ENCODE measurements at places on chromosomes 16 and 17.

DNA sequence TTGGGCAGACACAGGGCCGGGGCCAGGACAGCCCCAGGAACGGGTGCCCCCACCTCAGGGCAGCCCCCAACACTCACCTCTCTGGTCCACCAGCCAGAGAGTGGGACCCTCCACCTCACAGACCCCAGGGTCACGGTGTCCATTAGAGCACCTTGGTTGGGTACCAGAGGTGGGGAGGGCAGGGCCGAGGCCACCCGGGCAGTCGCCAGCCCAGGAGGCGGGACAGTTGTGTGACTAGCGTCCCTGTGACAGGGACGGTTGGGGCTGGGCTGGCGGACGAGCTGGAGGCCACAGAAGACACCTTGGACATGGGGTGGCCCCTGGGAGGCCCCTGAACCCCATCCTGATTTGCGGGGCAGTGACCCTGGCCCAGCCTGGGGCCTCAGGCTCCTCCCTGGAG is 11.7 kb upstream of the C1QTNF8 start:
- no peak for DNase-seq

DNA sequence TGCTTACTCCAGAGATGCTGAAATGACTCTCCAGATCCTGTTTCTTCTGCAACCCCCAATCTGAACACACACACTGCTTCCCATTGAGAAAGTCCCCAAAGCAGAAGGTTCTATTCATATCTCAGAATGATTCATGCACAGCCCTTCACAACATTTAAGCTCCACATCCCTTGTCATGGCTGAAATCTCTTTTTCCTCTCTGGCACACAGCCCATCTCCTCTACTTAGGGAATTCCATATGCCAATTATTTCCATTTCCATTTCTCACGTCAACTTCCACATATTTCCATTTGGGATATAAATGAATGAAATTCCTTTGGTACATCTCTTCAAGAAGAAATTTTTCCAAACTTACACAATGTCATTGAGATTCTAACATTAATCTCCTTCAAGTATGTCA is 119.6 kb downstream of the CDH11 start:
- DNase-seq: peak; percentile 65

GRCh38 chr16:86198206-86199118 is 299.5 kb downstream of the IRF8 start:
- no peak for DNase-seq

DNA sequence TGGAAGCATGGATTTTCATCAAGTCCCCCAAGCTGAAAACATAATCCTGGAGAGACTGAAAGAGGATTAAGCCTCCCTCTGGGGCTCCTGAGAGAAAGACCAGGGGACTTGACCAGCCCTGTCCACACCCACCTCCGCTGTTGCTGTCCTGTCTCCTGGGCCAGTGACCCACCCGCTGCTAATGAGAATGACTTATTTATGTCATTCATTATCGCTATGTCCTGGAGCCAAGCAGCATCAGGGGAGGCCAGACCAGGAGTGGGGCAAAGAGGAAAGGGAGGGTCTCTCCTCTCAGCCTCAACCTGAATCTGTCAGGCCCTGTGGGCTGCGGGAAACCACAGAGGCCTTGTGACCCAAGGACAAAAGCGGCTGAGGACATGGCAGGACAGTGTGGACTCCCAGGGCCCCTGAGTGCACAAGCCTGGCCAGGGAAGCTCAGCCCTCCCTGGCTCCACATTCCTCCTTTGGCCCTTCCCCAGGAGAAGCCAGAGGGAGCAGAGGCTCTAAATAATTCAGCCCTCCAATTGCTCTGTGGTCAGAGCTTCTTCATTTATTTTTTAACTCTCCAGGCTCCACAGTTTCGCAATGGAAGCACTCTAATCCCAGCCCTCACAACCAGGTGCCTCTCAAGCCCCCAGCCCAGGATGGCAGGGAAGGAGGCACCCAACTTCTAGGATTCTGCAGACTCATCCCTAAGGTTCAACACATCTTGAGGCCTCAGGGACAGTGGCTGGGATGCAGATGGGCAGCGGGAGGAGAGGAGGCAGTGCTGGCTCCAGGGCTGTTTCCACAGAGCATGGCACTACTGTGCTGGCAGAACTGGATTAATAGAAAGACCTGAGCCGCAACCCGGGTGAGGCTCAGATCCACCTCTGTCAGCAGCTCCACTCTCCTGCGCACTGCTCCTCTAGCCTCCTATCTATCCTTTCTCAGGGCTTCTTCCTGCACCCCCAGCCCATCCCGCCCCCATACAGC is 19.1 kb downstream of the CUEDC1 start:
- peak; percentile 53 for DNase-seq

DNA sequence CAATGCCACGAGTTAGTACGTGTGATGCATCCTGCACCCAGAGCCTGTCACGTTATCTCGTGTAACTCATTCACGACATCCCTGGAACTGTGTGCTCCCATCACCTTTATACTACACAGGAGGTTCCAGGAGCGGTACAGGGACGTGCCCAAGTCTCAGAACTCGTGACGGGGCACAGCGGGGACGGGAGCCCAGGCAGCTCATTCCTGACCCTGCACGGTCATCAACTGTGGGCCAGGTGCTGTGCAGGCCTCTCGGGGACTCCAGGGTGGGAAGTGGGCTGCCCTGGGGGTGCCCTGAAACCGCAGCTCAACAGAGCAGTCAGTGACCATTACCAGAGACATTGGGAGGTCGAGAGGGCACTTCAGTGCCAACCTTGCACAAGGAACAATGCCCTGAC is 11.1 kb upstream of the KIF19 start:
- DNase-seq: no peak

GRCh38 chr17:17987187-17987896 is 14.7 kb downstream of the DRC3 start:
- no peak for DNase-seq

DNA sequence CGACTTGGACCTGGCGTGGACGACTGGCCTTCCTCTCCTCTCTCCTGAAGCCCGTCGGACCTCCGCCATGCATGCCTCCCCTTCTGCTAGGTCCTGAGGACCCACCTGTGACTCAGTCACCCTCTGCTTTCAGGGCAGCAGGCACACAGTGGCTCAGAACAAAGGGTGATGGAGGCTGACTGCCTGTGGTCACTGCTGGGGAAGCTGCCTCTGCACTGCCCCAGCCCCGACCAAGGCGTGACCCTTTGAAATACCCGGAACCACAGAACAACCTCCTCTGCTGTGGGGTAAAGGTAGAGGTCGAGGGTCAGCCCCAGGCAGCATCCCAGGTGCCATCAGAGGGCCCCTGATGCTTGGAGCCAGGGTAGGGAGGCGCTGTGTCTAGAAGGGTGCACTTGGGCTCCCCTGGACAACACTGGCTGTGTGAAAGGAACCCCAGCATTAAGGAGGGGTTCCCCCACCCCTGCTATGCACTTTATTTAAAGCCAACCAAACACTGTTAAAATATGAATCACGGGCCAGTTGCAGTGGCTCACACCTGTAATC is 12.5 kb upstream of the SLC4A1 start:
- DNase-seq: no peak

GRCh38 chr17:6752068-6752909 is 3.6 kb upstream of the XAF1 start:
- peak; percentile 100 for DNase-seq

DNA sequence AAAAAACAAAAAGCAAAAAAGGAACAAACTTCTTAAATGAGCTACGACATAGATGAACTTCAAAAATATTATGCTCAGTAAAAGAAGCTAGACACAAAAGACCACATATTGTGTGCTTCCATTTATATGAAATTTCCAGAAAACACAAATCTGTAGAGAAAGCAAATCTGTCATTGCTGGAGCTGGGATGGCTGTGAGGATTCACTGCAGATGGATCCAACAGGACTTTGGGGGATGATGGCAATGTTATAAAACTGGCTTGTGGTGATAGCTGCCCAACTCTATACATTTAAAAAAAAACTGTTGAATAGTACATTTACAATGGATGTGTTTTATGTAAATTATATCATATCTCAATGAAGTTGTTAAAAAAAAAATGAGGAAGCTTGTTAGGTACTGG is 52.6 kb upstream of the MAP3K14 start:
- DNase-seq: no peak

DNA sequence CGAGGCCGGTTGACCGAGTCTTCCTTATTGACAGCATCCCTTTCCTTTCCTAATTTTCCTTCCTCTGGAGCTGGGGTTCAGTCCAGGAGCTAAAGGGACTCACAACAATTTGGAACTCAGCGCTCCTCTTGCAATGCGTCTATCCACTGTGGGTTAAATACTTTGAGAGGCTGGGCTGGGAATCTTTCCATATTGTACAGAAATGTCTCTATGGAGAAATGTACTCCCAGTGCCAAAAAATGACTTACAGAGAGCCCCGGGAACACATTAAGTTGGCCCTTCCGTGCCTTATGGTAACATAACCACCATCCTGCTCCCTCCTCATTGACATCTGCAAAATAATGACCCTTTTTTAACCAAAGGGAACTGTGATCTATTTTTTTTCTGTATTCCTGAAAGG is 192.8 kb downstream of the FTO start:
- no peak for DNase-seq

DNA sequence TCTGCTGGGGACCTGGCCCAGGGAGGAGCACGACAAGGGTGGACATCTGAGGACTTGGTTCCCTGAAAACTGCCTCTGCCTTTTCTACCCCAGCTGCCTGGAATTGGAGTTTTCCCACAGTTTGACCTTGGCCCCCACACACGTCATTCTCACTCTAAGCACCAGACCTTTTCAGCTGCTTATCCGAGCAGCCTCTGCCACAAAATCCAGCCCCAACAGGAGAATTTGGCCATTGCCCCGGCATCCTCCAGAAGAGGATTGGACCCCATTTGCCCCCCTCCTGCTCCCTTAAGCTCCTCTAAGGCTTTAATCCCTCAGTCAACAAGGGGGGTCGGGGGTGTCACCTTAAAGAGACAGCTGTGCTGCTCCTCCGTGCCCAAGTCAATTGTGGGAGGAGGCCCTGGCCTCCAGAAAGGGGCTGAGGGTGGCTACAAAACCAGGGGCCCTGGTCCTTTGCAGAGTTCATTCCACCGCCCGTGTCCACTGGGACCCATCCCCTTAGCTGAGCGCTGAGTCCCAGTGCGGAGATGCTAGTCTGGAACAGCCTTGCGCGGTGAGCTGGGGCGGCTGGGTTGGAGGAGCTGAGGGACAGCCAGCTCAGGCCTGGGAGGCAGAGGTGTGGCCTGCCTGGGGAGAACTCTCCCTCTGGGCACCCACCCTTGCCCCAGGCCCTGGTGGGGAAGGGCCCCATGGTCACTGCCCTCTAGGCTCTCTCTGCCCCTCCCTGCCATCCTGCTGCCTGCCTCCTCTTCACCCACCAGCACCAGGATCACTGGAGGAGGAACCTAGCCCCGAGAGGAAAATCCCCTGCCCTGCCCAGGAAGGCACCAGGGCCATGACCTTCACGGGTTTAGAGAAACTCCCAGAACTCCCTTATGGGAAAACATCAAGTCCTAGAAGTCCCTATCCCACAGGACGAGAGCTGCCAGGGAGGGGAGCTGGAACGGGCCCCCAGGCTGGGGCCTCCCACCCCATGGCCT is 18.8 kb downstream of the TTYH2 start:
- no peak for DNase-seq

GRCh38 chr16:65289022-65289421 is 167.2 kb upstream of the CDH11 start:
- DNase-seq: no peak

DNA sequence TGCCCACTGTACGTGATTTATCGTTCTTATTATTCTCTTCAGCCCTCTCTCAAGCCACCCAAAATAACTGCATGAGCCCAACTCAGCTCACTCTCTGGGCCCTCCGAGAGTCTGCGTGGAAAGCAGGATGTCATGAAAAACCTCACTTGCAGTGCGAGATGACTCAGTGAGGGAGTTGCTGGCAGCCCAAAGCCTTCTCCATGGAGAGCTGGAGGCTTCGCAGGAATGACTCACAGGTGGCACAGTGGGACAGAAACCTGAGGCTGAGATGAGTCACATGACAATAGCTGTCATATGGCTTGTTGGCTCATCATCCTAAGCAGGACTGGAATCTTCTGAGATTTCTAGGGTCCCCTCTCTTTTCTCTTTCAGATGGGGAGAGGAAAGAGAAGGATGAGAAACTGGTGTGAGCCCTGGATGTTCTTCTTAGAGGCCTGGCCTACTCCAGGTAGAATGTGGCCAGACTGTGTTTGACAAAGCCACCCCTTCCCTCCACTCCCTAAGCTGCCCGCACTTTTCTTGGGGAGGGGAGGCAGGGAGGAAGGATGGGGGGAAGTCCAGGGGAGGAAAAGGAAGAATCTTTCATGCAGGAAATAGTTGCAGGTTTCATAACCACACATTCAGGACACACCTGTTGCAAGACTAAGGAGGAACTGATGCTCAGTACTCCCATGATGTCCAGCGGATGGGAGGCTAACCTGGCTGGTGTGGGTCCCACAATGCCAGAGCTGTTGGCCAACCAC is 160.6 kb upstream of the RPL38 start:
- peak; percentile 96 for DNase-seq

DNA sequence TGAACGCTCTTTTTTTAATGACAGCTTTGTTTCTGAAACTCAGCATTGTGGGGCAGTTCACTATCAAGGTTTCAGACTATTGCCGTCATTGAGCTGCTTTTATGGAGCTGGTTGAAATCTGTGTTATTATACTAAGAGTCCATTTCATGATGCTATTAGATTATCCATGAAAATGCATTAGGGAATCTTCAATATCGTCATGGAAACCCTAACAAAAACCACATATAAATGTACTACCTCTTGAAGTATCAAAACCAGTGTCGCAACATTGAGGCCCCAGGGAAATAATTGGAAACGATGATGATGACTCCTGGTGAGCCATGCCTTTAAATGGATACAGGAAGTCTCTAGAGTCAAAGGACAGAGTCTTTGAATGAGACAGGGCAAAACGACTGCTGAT is 231.6 kb upstream of the CPHXL start:
- DNase-seq: peak; percentile 13

DNA sequence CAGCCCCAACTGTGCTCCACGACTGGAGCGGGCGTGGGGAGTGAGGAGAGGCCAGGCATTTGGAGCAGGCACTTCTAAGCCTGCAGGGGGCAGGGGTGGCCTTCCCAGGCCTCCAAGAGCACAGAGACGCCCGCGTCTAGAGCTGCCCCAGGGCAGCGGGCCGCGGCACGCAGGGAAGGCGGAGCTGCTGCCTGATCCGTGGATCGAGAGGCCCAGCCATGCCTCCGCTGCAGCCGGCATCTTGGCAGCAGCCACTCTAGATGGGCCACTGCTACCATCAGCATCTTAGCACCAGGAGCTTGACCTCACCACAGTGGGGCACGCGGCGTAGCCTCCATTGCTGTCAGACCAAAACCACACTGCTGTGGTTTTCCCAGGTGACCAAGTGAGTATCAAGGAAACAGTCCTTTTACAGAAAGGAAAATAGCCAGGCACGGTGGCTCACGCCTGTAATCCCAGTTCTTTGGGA is 20.4 kb upstream of the WDR45B start:
- peak; percentile 38 for DNase-seq
